ENCODE measurements at places on chromosomes 12 and 14. TPM values are rescaled to one million over a fixed set of nuclear protein-coding genes. Genes with fewer than 3 reads are reported as not detected.

DNA sequence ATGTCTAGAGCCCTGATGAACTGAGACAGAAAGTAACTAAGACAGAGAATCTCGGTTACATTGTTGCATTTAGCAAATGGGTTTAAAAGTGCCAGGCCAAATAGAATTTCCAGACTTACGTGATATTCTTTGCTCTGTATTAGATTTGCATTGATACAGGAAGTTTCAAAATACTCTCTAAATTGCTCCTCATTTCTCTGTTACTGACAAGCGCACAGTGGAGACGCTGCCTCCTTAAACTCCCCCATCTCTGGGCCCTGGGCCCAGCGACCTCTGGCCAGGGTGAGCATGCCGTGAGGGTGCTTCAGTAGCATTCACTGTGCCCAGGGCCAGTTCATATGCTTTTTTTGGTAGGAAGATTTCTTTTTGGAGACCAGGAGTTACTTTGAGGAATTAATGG lies 22.9 kb upstream of the EVL start:
- no peak for DNase-seq

DNA sequence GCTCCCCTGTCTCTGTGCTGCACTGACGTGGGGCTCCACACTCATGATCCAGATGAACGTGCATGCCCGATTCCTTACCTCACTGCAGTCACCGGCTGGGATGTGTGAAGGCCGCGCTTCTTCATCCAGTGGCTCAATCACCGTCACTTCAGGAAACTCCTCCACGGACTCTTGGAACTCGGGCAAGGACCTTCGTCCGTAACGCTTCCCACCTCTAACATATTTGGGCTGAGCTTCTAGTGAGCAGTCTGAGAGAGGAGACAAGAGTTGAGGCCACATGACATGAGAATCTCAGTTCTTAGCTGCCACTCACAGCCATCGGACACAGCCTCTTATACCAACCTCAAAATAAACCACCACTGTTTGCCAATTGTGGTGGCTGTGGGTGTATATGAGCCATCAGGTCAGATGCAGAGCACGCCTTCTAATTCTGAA lies 38.3 kb downstream of the NIN start:
- DNase-seq: no peak

GRCh38 chr12:58030566-58031279 lies 89.4 kb downstream of the ATP23 start:
- no peak for DNase-seq

- DNase-seq: no peak
Measured at GRCh38 chr14:60658909-60659585, 9.8 kb upstream of the SIX1 start.

DNA sequence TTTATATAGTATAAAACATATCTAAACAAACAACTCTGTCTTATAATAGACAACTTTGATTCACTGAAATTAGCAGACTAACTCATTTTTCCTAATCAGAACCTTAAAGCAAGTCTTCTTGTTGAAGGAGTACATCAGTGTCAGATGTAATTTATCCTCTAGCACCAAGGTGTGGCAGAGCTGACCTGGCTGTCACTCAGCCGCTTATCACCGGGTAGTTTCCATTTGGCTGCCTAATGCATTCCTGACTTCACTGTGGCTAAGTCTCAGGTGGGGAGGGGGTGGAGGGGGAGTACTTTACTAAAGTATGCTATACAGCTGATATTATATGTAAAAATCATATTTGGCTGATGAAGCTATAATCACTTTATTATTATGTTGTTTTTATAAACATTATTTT lies 339.9 kb upstream of the RGS6 start:
- no peak for DNase-seq

DNA sequence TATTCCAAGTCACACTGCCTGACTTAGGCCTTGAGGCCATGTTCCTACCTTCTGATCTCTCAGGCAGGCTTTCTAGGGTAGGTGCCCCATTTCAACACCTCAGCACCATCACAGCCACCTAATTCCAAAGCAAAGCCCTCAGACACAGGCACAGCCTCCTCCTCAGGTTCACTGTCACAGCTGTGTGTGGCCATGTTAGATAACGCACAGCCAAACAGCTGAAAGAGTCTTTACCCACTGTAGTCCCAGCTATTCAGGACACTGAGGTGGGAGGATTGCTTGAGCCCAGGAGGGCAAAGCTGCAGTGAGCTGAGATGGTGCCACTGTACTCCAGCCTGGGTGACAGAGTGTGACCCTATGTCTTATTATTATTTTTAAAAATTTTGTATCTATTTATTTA lies 7.3 kb upstream of the TMEM229B start:
- DNase-seq: no peak

DNA sequence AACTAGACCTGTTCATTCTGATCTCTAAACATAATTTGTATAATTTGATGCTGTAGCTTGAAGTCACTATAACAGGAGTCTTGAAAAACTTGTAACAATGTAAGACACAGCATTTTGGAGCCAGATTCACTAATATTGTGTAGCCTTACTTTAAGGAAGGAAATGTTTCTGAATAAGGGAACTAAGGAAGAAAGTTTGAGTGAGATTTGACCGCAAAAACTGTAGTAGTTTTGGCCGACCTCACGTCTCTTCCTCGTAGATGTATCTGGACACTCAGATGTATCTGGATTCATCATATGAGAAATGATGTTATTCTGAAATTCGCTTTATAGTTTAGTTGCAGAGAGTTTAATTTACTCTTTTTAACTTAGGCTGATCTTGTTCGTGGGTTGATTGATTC lies 13.9 kb upstream of the DNAH10 start:
- no peak for DNase-seq

- no peak for DNase-seq
Measured at GRCh38 chr12:55718624-55719275, 1.4 kb upstream of the RDH5 start.

- DNase-seq: no peak
Measured at GRCh38 chr12:82805812-82806497, 119.2 kb downstream of the TMTC2 start.

DNA sequence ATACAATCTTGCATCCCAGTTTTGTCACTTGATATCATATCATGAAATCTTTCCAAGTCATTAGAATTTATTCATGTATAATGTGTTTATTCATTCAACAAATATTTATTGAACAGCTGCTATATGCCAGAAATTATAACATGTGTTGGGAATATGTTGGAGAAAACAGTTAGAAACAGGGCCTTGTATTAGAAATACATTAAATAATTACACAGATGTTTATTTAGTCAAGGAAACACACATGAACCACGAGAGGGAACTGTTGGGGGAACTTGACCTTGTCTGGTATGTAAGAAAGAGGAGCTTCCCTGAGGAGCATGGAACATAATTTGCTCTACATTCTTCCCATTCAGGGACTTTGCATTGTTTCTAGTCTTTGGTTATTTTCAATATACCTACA lies 191.7 kb upstream of the FRMD6 start:
- DNase-seq: no peak

- no peak for DNase-seq
Measured at GRCh38 chr14:50756300-50756699, 74.7 kb downstream of the NIN start.

DNA sequence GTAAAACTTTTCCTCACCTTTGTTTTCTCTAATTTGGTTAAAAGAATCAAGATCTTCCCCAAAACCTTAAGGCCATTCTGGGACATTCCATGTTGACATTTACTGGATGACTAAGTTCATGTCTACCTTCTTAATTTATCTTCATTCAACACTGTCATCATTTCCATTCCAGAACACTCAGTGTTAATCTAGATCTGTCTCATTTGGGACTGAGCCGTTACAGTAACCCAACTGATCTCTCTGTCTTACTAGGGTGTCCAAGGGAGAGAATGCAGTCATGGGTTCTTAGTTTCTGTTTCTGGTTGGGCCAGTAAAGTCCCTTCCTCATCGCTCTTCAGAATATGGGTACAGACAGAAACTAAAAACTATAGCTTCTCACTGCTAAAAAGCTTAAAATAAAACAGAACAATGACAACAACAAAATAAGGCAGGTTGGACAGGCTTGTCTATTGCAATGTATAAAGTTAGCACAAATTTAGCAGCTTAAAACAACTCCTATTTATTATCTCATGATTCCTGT lies 144.8 kb downstream of the ASCL1 start:
- no peak for DNase-seq

Gene AHNAK2
- 22.6 TPM for total RNA-seq

GRCh38 chr12:92278378-92278828 lies 132.8 kb upstream of the BTG1 start:
- DNase-seq: no peak

Gene ARMH4
- 10.8 TPM for total RNA-seq

All from thoracic aorta (tissue), 2 donors.